ENCODE measurements at places on chromosomes 16 and 17. TPM values are rescaled to one million over a fixed set of nuclear protein-coding genes. Genes with fewer than 3 reads are reported as not detected.
A peak's percentile ranks its signal among the peaks of the same experiment; 100 is the strongest.

DNA sequence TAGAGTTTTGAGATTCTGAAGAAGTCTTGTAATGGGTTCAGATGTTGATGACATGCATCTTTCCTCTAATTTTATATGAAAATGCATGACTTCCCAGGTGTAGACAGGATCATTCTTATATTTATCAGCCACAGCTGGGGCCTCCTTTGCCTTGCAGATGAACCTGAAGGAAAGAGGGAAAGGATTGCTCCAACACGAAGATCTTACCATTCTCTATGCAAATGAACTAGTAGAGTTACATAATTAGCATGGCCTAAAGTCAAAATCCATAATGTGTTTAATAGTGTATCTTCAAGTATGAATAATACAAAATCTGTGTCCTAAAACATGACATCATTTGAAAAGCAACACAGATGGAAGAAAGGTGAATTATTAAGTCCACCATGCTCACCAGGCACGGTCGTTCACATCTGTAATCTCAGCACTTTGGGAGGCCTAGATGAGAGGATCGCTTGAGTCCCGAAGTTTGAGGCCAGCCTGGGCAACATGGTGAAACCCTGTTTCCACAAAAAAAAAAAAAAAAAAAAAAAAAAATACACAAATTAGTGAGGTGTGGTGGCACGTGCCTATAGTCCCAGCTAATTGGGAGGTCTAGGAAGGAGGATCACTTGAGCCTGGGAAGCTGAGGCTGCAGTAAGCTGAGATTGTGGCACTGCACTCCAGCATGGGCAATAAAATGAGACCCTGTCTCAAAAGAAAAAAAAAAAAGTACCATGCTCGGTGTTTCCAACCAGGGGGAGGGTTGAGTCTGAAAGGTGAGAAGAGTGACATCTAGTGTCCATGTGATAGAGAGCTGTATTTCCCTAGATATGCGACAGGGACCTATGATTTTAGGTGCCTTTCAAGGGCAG is 6.3 kb downstream of the VWA3A start:
- DNase-seq = no peak

- no peak for DNase-seq
These were observed 43.7 kb downstream of the NCOR1 start for GRCh38 chr17:16171613-16172012.

GRCh38 chr17:38572669-38573365 is 32.9 kb downstream of the SRCIN1 start:
- DNase-seq = no peak

DNA sequence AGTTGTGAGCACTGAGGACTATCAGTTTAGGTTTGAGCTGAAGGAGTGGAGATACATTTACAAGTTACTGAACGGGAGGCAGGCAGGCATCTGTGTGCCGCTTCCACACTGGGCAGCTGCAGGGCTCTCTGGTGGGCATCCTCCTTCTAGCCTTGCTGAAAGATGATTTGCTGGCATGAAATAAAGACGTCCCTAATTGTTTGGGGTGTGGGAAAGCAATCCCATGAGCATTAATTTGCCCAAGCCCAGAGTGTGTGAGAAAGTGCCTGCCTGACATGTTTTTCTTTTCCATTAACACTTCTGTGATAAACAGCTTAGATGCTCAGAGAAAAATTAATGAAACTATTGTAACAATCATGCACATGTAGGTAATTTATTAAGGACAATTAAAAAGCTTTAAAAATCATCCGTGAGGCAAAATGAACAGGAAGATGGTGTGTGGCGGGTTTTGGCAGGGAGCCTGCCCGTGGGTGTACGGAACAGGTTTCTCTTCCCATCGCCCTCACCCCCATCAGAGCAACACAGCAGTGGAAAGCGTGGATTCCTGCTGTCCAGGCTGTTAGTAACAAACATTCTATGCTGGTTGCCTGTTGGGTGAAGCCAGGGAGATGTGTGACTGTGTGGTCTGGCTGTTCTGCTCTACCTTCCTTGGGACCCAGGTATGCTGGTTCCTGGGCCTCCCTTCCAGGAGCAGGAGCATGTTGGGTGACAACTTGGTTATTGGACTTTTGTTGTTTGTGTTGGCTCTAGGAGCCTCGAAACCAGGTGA is 191.9 kb downstream of the MSI2 start:
- DNase-seq = no peak

DNA sequence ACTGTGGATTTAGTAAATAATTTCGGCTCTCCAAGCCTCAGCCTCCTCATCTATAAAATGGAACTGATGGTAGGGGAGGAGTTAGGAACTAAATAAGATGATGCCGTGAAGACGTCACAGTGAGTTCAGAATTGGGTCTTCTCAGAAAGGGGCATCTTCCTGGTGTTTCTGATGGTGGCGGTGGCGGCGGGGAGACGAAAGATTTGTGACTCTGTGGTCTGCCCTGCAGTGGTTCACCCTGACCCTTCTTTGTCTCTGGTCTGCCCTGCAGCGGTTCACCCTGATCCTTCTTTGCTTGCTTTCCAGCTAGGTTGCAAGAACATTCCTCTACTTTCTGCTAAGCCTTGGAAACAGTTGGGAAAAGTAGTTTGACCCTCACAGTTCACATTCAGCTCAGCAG is 34.3 kb downstream of the WFDC1 start:
- DNase-seq = no peak

GRCh38 chr17:37643869-37644268 is 623 bp upstream of the DDX52 start:
- no peak for DNase-seq

DNA sequence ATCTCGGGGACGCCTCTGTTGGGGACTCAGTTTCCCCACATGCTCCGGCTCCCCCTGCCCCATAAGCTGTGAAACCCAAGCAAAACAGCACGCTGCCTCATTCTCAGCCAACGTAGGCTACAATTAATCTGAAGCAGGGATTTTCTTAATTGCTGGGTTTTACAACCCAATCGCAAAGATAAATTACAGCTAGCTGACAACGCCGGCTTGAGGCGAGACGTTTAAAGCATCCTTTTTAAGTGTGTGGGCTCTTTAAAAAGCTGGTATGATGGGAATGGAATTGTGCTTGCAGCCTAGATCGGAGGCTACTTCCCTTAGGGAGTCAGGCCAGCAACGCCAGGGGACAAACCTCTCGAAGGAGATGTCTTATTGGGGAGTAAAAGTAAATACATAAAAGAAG is 185.3 kb downstream of the ZNF423 start:
- DNase-seq = no peak

GRCh38 chr16:29676989-29677785 is 1.8 kb upstream of the QPRT start:
- no peak for DNase-seq

The CMTM1 gene
- total RNA-seq = 4.3 TPM

The MPO gene
- 0.36 TPM for total RNA-seq

The BICDL2 gene
- not detected for total RNA-seq

The PRAC2 gene
- not detected for total RNA-seq

The MAF gene
- total RNA-seq = 71.9 TPM

The CNP gene
- 64.8 TPM for total RNA-seq

DNA sequence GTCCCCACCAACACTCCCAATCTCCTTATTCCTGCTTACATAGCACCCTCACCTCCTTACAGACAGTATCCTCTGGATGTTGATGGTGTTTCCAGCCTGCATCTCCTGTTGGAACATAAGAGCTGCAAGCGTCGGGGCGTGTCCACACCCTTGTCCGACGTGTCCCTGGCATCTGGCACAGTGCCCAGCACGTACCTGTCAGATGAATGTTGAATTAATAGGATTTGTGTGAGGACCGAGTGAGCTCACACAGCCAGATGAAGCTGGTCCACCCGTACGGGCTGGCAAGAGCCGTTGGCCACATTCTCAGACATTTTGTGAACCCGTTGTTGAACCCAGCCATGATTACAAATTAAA is 12.2 kb upstream of the CBX4 start:
- no peak for DNase-seq

The HEXD gene
- total RNA-seq = 32.9 TPM

DNA sequence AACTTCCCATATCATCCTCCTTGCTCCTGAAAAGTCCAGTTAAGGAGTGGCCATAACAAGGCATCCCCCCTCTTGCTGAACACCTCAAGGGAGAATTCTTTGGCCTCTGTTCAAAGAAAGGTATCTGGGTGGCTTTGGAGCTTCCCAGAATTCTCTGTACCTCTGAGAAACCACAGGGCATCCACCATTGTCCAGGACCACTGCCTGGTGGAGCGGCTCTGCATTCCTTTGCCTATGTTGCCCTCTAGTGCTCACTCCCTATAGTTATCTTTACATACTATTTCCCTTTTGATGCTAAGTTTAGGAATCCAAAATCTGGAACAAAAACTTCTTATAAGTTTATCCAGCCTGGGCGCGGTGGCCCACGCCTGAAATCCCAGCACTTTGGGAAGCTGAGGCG is 30.3 kb downstream of the CHD9NB start:
- peak; percentile 45 for DNase-seq

GRCh38 chr16:71781741-71782140 is 26.9 kb downstream of the AP1G1 start:
- DNase-seq = no peak

DNA sequence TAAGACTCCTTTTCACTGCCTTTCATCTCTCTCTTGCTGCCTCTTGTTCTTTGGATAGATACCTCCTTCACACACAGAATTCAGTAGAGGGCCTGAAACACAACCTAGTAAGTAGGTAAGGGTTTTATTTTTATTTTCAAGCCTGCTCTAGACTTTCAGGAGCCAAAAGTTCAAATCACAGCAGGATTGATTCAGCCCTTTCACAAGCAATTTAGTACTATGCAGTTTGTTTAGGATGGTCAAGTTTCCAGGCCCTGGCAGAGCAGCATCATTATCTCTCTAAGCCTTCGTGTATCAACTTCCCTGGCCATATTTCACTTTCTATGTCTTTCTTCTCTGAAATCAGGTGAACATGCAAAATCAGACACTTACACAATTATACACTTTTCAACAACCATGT is 148.8 kb upstream of the CORO6 start:
- no peak for DNase-seq

The PIRT gene
- 1.1 TPM for total RNA-seq

The SCNN1G gene
- total RNA-seq = not detected

DNA sequence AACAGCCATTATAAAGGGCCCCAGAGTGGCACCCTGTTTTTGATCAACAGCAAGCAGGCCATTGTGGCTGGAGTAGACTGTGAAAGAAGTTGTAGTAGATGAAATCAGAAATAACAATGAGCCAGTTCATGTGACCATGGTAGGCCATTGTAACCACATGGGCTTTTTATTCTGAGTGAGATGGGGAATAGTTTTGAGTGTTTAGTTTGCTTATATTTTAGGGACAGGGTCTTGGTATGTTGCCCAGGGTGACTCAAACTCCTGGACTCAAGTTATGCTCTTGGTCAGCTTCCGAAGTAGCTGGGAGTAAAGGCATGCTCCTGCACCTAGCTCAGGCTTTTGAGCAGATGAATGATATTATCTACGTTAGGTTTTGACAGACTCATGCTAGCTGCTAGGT is 12.0 kb downstream of the CBFB start:
- no peak for DNase-seq

DNA sequence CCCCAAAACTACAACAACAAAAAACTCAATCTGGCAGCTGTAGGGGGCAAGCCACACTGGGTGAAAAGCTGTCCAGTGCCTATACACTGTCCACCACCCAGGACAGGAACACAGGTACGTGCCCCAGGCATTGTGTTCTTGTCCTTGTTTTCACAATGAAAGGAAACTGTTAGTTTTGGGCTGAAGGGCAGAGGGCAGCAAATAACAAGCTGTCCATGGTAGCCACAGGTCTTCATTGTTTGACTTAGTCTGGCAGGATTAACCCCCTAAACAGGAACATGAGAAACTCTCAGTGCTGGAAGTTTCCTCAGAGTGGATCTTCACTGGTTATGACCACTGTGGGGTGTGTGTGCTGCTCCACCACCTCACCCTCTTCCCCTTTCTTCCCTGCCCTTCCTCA is 224.6 kb upstream of the N4BP1 start:
- DNase-seq = no peak

The PABPN1L gene
- total RNA-seq = not detected

The CHD9 gene
- total RNA-seq = 62.9 TPM

The LGALS9C gene
- total RNA-seq = 0.81 TPM

DNA sequence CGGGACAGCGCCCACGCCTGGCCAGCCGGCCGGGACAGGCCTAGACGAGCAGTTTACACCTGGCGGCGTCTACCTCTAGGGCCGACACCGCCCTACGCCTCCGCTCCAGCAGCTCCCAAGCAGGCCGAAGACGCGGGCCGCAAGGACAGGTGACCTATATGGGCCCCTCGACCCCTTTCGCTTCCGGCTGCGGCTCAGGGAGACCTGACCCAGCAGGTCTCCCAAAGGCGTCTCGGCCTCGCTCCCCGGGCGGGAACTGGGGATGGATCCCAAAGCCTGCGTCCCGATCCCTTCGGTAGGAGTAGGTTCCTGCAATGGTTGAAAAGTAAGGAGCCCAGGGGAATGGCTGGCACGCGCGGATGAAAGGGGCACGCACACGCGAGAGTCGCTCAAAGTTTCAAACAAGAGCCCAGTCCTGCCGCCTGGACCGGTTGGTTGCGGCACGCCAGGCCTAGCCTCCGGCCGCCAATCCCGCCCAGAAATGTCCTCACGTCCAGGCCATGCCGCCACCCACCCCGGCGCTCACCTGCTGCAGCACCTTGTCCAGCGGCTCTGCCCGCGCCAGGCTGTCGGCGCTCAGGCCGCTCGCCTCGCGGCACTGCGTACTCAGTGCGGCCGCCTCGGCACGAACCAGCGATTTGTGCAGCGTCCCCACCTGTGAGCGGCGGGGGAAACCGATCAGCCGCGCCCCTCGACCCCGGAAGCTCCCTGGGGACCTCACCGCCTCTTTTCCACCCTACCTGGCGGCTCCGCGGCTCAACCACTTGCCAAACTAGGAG is 630 bp downstream of the ESRP2 start:
- DNase-seq = no peak

DNA sequence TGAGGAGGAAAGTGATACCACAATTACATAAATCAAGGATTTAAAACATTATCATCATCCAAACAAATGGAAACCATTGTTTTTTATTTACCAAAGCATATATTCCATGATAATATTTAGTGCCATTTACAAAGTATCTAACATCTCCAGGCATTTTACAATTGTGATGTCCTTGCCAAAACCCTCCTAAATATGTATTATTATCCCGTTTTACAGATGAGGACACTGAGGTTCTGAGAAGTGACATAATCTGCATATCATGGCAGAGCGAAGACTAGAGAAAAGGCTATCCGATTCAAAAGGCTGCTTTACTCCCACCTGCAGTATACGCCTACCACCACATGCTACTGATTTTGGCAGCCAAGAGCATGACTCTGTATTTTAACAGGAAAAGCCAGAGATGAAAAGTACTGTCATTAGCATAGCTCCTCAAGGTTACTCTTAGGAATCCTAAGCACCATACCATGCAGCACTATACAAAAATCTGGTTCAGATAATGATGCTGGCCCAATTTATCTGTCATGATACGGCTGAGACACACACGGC is 301.4 kb downstream of the CA10 start:
- no peak for DNase-seq

- peak; percentile 95 for DNase-seq
These were observed 36.0 kb downstream of the ARHGAP23 start for GRCh38 chr17:38464251-38464722.

The MMP25 gene
- total RNA-seq = not detected
